ENCODE measurements at places on chromosomes 7 and 10.
A peak's percentile ranks its signal among the peaks of the same experiment; 100 is the strongest.

DNA sequence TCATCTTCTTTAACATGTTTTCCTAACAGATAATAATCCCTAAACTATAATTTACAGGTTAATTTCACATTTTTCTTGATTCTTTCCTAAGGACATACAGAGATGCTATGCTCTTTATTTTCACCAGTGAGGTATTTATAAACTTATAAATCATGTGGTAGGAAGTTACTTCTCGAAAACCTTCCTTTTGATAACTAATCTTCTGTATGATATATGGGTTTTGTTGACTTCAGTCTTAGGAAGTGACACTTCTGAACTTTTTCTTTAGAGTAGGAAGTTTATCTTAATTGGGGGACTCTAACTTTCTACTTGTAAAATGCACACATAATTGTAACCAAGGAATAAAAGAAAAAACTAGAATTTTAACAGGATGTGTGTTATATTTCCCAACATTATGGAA lies 9.8 kb upstream of the PNPLA8 start:
- DNase-seq: no peak

- no peak for DNase-seq
Observed at GRCh38 chr10:89502549-89502948, 32.8 kb downstream of the SLC16A12 start.

DNA sequence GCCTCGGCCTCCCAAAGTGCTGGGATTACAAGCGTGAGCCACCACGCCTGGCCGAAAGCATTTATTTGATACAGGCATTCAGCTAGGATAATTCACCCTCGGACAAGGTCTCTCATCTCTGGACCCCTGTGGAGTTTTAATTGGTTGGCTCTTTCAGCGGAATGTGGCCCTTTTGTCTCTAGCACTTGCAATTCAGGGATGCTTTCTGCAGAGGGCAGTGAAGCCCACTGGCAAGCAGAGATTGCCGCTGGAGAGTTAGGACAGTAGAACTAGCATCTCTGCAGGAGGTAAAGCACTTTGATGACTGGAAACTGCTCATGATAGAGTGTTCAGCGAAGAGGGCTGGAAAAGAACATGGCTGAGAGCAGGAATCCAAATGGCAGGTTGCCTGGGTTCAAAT lies 62.0 kb downstream of the SUFU start:
- DNase-seq: no peak

DNA sequence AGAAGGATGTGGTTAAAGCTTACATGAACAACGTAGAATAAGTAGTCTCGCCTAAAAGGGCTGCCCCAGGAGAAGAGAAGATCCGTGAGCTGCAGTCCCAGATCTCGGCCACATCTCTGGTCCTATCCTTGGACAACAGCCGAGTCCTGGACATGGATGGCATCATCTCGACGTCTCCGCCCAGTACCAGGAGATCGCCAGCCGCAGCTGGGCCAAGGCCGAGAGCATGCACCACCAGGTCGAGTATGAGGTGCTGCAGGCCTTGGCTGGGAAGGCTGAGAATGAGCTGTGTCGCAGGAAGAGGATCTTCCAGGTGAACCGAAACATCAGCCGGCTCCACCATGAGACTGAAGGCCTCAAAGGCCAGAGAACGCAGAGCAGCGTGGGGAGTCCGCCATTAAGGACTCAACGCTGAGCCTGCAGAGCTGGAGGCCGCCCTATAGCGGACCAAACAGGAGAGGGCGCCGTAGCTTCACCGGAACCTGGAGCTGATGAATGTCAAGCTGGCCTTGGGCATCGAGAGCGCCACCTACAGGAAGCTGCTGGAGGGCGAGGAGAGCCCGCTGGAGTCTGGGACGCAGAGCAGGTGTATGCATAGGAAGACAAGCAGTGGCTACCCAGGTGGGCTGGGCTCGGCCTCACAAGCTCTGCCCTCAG lies 22.2 kb downstream of the LIPK start:
- peak; percentile 42 for DNase-seq

DNA sequence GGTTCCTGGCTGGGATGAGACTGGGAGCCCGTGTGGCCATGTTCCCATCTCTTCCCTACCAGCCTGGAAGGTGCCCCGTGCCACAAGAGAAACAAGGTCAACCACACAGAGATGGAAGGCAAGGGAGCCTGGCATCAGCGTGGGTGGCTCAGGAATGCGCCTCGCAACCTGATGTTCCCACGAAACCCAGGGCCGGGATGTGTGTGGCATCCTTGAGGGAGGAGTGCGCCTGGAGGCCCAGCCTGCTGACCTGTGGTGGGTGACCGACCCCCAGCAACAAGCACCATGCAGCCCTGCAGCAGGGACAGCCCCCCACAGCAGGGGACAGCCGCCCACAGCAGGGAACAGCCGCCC lies 267.2 kb downstream of the ELFN1 start:
- DNase-seq: no peak

DNA sequence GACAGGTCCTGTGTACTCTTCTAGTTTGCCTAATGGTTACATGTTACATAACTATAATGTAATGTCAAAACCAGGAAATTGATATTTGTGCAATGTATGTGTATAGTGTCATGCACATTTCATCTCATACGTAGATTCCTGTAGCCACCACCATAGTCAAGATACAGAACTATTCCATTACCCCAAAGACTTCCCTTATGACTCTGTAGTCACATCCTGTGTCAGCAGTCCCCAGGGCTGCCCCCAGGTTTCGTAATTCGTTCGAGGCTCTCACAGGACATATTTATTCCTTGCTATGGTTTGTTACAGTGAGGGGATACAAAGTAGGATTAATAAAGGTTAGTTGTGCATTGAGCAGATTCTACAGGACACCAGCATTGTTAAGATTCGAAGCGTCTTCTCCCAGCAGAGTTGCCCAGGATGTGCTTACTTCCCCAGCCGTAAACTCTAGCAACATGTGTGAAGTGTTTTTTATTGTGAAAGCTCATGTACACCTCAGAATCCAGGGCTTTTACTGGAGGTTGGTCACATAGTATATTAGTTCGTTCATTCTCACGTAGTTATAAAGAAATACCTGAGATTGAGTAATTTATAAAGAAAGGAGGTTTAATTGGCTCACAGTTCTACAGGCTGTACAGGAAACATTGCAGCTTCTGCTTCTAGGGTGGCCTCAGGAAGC lies 18.6 kb downstream of the RABGEF1 start:
- DNase-seq: no peak
